T-helper 17 cell (primary cell): ENCODE measurements at places on chromosomes 4 and X. TPM values are rescaled to one million over a fixed set of nuclear protein-coding genes. Genes with fewer than 3 reads are reported as not detected.

GRCh38 chr4:11914406-11914805 is 485.7 kb upstream of the HS3ST1 start:
- DNase-seq: no peak

GRCh38 chr4:183029365-183029764 is 69.7 kb upstream of the WWC2 start:
- DNase-seq: no peak

DNA sequence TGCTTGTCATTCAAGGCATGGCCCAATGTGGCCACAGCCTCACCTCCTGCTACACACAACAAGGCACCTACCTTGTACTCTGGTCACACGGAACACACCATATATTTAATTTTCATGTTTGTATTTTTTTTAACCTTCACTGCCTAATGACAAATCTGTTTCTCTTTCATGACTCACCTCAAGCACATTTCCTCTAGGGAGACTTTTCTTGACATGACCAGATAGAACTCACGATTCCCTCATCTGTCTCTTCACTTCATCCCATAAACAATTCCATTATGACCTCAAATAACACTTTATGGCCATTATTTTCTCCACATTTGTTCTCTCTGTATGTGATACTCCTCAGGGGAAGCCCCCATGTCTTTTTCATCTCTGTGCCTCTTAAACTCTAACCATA is 11.1 kb downstream of the DRP2 start:
- no peak for DNase-seq

Gene MAPK10
- 5.9 TPM for total RNA-seq

Gene DGAT2L6
- not detected for total RNA-seq
